Fibroblast of skin of right biceps (primary cell): ENCODE measurements at places on chromosomes 16 and 17.

GRCh38 chr16:10922328-10923145 is 19.7 kb downstream of the DEXI start:
- DNase-seq = peak; percentile 22

DNA sequence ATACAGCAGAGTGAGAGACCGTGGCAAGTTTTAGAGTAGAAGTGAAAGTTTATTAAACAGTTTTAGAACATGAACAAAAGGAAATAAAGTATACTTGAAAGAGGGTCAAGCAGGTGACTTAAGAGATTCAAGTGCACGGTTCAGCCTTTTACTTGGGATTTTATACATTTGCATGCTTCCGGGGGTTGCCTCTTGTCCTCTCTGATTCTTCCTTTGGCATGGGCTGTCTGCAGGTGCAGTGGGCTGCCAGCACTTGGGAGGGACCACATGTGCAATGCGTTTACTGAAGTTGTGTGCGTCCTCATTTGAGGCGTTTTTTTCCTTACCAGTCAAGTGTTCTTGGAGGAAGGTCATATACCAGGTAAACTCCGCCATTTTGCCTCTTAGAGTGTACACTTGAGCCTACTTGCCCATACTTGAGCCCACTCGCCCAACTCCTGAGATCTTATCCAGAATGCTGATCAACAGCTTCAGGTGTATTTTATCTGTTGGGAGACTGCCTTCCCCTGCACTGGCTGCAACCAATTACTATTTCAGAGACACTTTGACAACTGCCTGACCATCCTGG is 195.2 kb downstream of the IRX5 start:
- no peak for DNase-seq

DNA sequence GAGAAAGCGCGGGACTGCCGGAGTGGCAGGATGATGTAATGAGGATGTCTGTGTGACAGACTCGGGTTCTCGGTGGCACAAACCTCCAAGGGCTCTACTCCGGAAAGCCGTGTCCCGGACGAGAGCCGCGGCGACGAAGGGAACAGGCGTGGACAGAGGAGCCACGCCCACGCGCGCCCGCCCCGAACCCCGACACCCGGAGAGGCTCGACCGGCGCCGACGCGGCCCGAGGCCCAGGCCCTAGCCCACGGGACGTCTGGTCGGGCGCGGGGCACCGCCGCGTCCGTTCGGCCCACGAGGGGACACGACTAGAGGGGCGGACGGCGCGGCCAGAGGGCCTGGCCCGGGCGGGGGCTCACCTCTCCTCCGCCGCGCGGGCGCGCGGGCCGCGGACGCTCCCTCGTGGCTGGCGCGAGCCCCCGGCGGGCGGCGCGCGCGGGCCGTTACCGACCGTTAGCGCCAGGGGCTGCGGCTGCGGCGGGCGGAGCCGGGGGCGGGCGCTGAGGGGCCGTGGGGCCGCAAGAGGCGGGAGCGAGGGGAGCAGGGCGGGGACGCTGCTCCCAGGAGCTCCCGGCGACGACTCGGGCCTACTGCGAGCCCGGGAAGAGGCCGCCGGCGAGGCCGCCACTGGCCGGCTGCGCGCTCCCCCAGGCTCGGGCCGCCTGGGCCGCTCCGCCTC is 2.1 kb upstream of the IRX5 start:
- peak; percentile 71 for DNase-seq

GRCh38 chr16:75379911-75380847 is 53.1 kb downstream of the CFDP1 start:
- no peak for DNase-seq

- DNase-seq = peak; percentile 59
These were observed at the start of gene PSMB10 for GRCh38 chr16:67936124-67936879. Gene PSMB10 (minus strand): TSS chr16:67936850. CDS start chr16:67936749, 101 bp downstream.
